Thoracic aorta (tissue), 2 donors: ENCODE measurements at places on chromosomes 7 and 10.

DNA sequence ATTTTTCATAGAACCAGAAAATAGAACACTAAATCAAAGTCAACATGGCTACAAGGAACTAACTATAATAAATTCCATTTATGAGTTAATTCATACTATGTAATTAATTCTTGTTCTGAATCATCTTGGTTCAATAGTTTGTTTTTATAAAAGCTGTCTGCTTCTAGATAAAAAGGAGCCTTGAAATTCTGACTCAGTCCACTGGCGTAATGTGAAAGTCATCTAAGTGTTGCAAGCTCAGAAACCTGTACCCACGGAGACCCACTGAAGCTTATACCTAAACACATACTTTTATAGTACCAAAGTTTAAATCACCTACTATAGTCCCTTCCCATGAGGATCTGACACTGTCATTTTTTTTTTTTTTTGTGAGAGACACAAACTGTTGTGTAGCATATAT lies 489.4 kb downstream of the SEMA3D start:
- no peaks in the 10 kb centered on the region for H3K36me3 ChIP-seq
- H3K4me1 ChIP-seq: peaks cover 19% of the 10 kb centered on the region
- H3K27ac ChIP-seq: no peak overlapping the region
- H3K4me3 ChIP-seq: no peak overlapping the region

GRCh38 chr7:66050990-66051448 lies 24.6 kb upstream of the ASL start:
- no peaks in the 10 kb centered on the region for H3K27me3 ChIP-seq
- no peaks in the 10 kb centered on the region for H3K36me3 ChIP-seq
- no peak overlapping the region for H3K4me3 ChIP-seq
- no peak overlapping the region for H3K27ac ChIP-seq

- peaks cover 12% of the 10 kb centered on the region for H3K4me1 ChIP-seq
- no peak for DNase-seq
- peak overlapping the region; percentile 66 for H3K4me3 ChIP-seq
- H3K27ac ChIP-seq: peak overlapping the region; percentile 47
- H3K27me3 ChIP-seq: no peaks in the 10 kb centered on the region
- no peaks in the 10 kb centered on the region for H3K36me3 ChIP-seq
Observed at GRCh38 chr7:151275813-151276577, 27.5 kb upstream of the SMARCD3 start.

DNA sequence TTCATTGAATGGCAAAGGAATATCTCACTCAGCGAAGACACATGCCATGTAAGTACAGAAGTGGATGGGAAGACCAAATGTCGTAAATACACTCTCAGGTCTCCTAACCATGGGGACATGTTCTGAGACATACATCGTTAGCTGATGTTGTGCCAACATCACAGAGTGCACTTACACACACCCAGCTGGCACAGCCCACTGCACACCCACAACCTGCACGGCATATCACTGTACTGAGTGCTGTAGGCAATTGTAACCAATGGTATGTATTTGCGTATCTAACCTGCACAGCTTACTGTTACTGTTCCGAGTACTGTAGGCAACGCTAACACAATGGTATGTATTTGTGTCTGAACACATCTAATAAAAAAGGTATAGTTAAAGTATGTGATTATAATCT lies 550.4 kb downstream of the PTPRN2 start:
- H3K4me1 ChIP-seq: no peaks in the 10 kb centered on the region
- H3K36me3 ChIP-seq: no peaks in the 10 kb centered on the region
- no peak overlapping the region for H3K27ac ChIP-seq
- H3K27me3 ChIP-seq: no peaks in the 10 kb centered on the region

DNA sequence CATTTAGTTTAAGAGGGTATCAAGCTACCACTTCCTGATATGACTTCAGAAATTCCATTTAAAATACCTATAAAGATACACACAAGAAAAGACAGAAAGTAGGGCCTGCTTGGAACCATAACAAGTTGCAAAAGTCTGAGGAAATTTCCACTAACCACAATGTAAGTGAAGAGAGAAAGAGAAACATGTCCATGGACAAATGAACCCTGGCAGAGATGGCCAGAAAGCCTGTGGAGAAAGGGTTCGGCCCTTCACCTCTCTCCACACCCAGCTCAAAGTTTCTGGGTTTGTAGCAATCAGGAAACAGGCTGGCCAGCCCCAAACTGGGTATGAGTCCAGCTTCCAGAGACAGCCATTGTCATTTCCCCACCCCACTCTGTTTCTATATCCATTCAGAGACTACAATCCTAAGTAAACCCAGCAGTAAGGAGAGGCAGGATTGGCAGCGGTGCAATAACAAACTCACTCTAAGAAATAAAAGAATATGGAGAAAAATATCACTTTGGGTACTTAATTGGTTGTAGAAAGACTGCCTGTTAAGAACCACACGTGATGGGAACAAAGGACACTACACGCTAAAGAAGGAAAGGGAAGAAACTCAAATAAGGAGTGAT lies 71.1 kb downstream of the STK17A start:
- no peak for DNase-seq
- no peak overlapping the region for H3K4me3 ChIP-seq
- no peaks in the 10 kb centered on the region for H3K27me3 ChIP-seq
- no peak overlapping the region for H3K27ac ChIP-seq

DNA sequence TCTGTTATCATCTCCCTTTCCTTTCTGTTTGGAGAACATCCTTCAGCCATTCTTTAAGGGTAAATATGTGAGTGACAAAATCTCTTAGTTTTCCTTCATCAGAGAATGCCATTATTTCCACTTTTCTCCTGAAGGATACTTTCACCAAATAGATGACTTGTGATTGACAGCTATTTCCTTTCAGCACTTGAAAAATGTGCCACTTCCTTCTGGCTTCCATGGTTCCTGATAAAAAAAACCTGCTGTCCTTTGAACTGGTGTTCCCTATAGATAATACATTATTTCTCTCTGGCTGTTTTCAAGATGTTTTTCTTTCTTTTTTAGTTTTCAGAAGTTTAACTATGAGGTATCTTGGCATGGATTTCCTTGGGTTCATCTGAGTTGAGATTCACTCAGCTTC lies 79.7 kb downstream of the TBXAS1 start:
- H3K36me3 ChIP-seq: no peaks in the 10 kb centered on the region
- no peak overlapping the region for H3K4me3 ChIP-seq
- H3K4me1 ChIP-seq: no peaks in the 10 kb centered on the region
- no peak overlapping the region for H3K27ac ChIP-seq
- H3K27me3 ChIP-seq: no peaks in the 10 kb centered on the region

GRCh38 chr7:42167631-42168236 lies 69.3 kb downstream of the GLI3 start:
- no peaks in the 10 kb centered on the region for H3K36me3 ChIP-seq
- H3K27me3 ChIP-seq: no peaks in the 10 kb centered on the region
- no peak overlapping the region for H3K4me3 ChIP-seq
- no peak overlapping the region for H3K27ac ChIP-seq
- H3K4me1 ChIP-seq: peaks cover 3% of the 10 kb centered on the region
- DNase-seq: no peak

GRCh38 chr10:120641695-120642094 lies 184.7 kb downstream of the PLPP4 start:
- H3K27me3 ChIP-seq: no peaks in the 10 kb centered on the region
- no peaks in the 10 kb centered on the region for H3K4me1 ChIP-seq
- no peaks in the 10 kb centered on the region for H3K36me3 ChIP-seq
- no peak for DNase-seq
- no peak overlapping the region for H3K27ac ChIP-seq
- H3K4me3 ChIP-seq: no peak overlapping the region

GRCh38 chr10:16820421-16820820 lies 3.2 kb upstream of the RSU1 start:
- peaks cover 18% of the 10 kb centered on the region for H3K4me1 ChIP-seq
- no peak overlapping the region for H3K27ac ChIP-seq
- H3K36me3 ChIP-seq: no peaks in the 10 kb centered on the region
- H3K27me3 ChIP-seq: no peaks in the 10 kb centered on the region
- no peak overlapping the region for H3K4me3 ChIP-seq

GRCh38 chr7:2399848-2400587 lies 3.4 kb upstream of the CHST12 start:
- DNase-seq: peak; percentile 43
- H3K27me3 ChIP-seq: no peaks in the 10 kb centered on the region
- no peaks in the 10 kb centered on the region for H3K36me3 ChIP-seq
- peak overlapping the region; percentile 77 for H3K27ac ChIP-seq
- peak overlapping the region; percentile 16 for H3K4me3 ChIP-seq
- H3K4me1 ChIP-seq: peaks cover 18% of the 10 kb centered on the region
